ENCODE measurements at places on chromosomes 4 and X. TPM values are rescaled to one million over a fixed set of nuclear protein-coding genes. Genes with fewer than 3 reads are reported as not detected.

- H3K4me1 ChIP-seq = no peaks in the 10 kb centered on the region
- no peaks in the 10 kb centered on the region for H3K36me3 ChIP-seq
These were observed 620.0 kb downstream of the BCOR start for GRCh38 chrX:39477762-39478120.

The NOX1 gene
- not detected for total RNA-seq

- no peaks in the 10 kb centered on the region for H3K27me3 ChIP-seq
- no peaks in the 10 kb centered on the region for H3K36me3 ChIP-seq
- no peak for DNase-seq
- H3K4me3 ChIP-seq = no peak overlapping the region
- H3K4me1 ChIP-seq = no peaks in the 10 kb centered on the region
These were observed 284.8 kb upstream of the FGF13 start for GRCh38 chrX:138996268-138996667.

DNA sequence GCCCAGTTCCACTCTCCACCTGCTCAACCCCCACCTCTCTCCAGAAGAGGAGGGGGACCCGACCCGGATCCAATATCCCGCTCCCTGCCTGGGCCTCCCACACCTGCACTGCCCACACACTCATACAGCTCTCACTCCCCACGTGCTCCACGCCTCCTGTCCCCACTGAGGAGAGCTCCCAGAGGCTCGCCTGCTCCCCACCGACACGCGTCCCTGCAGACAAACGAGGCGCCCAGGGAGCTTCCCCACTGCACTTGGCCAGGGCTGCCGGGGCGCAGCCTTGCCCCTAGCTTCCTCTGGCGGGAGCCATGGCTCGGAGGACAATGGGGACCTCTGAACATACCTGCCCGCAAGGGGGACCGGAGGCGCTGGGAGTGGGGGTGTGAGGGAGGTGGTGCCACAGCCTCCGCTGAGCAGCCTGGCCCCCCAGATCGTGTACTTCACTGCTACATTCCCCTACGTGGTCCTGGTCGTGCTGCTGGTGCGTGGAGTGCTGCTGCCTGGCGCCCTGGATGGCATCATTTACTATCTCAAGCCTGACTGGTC lies 5.0 kb downstream of the SLC6A8 start:
- H3K4me1 ChIP-seq = no peaks in the 10 kb centered on the region
- no peak for DNase-seq
- H3K27ac ChIP-seq = no peak overlapping the region
- H3K4me3 ChIP-seq = no peak overlapping the region
- peaks cover 1% of the 10 kb centered on the region for H3K27me3 ChIP-seq

The TKTL2 gene
- total RNA-seq = not detected

The BCOR gene
- 46.7 TPM for total RNA-seq

DNA sequence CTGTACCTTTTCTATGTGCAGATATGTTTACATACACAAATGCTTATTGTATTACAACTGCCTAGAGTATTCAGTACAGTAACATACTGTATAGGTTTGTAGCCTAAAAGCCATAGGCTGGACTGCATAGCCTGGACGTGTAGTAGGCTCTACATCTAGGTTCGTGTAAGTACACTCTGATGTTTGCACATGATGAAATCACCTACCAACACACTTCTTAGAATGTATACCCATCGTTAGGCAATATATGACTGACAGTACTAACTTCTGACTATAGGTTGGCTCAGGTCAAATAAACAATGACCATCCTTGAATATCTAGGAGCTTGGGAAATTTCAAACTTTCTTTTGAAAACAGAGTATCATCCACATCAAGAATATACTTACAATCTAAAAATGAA lies 139.0 kb downstream of the CORIN start:
- H3K27me3 ChIP-seq = no peaks in the 10 kb centered on the region
- H3K36me3 ChIP-seq = no peaks in the 10 kb centered on the region
- no peaks in the 10 kb centered on the region for H3K4me1 ChIP-seq
- DNase-seq = no peak
- no peak overlapping the region for H3K4me3 ChIP-seq
- H3K27ac ChIP-seq = no peak overlapping the region

- H3K4me3 ChIP-seq = no peak overlapping the region
- H3K27me3 ChIP-seq = no peaks in the 10 kb centered on the region
- DNase-seq = no peak
- no peaks in the 10 kb centered on the region for H3K36me3 ChIP-seq
These were observed 33.7 kb downstream of the ARHGAP24 start for GRCh38 chr4:85508654-85509053.

GRCh38 chrX:129682979-129683378 lies 28.2 kb upstream of the APLN start:
- no peaks in the 10 kb centered on the region for H3K27me3 ChIP-seq
- H3K36me3 ChIP-seq = no peaks in the 10 kb centered on the region
- DNase-seq = no peak
- no peaks in the 10 kb centered on the region for H3K4me1 ChIP-seq

DNA sequence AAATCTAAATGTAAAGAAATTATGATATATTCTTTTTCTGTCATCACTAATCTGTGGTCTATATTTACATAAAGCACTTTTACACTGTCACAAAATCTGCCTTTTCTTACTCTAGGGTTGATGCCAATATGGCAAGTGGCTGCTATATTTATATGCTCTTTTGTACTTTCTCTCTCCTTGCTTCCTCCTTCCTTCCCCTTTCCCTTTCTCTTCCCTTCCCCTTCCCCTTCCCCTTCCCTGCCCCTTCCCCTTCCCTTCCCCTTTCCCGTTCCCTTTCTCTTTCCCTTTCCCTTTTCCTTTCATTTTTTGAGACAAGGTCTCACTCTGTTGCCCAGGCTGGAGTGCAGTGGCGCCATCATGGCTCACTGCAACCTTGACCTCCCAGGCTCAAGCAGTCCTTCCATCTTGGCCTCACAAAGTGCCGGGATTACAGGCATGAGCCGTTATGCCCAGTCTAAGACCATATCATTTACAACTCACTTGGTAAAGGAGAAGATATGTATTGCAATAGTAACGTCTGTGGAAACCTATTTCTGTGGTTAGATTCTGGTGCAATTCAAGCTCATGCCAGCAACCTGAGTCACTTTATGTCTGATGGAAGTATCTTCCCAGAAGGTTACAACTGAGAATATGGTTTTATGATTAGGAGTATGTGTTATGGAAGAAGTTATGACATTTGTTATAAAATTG lies 13.9 kb upstream of the PLAC8 start:
- no peak overlapping the region for H3K4me3 ChIP-seq
- H3K27ac ChIP-seq = no peak overlapping the region
- no peaks in the 10 kb centered on the region for H3K4me1 ChIP-seq

DNA sequence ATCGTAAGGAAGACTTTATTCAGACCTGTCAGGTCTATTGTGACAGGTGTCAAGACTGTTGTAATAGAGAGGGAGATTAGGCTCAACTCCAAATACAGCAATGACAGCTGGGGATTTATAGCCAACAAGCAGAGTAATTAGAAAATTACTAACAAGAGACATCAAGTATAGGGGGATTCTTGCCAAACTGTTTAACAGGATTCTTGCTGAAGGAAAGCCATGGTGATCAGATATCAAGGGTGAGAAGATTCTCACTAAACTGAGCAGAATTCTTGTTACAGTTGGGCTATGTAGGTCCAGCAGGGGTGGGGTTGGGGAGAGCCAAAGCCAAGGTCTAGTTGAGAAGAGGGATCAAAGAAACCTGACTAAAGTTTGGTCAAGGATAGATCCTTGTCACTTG lies 461.0 kb upstream of the GALNT7 start:
- H3K4me3 ChIP-seq = no peak overlapping the region
- no peaks in the 10 kb centered on the region for H3K27me3 ChIP-seq
- no peaks in the 10 kb centered on the region for H3K36me3 ChIP-seq
- no peak for DNase-seq
- H3K4me1 ChIP-seq = no peaks in the 10 kb centered on the region

DNA sequence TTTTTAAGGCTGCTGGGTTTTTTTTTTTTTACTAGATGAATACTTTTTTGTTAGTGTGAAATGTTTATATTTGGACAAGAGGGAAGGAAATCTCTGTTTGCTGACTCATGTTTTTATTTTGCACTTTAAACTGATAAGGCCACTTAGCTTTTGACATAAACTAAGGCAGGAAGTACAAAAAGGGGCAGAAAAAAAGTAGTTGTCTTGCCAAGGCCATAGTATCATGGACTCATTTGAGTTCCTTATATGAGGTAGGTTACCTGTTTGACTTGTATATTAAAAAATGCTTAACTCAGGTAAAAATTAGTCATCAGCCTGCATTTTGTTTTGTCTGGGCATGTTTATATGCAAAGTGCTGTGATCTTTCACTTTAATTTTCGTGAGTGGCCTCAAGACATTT lies 26.0 kb downstream of the SMAD1 start:
- no peak overlapping the region for H3K4me3 ChIP-seq
- DNase-seq = no peak
- no peaks in the 10 kb centered on the region for H3K36me3 ChIP-seq
- no peaks in the 10 kb centered on the region for H3K27me3 ChIP-seq
- H3K4me1 ChIP-seq = no peaks in the 10 kb centered on the region
- no peak overlapping the region for H3K27ac ChIP-seq

The TAB3 gene
- total RNA-seq = 16.9 TPM

DNA sequence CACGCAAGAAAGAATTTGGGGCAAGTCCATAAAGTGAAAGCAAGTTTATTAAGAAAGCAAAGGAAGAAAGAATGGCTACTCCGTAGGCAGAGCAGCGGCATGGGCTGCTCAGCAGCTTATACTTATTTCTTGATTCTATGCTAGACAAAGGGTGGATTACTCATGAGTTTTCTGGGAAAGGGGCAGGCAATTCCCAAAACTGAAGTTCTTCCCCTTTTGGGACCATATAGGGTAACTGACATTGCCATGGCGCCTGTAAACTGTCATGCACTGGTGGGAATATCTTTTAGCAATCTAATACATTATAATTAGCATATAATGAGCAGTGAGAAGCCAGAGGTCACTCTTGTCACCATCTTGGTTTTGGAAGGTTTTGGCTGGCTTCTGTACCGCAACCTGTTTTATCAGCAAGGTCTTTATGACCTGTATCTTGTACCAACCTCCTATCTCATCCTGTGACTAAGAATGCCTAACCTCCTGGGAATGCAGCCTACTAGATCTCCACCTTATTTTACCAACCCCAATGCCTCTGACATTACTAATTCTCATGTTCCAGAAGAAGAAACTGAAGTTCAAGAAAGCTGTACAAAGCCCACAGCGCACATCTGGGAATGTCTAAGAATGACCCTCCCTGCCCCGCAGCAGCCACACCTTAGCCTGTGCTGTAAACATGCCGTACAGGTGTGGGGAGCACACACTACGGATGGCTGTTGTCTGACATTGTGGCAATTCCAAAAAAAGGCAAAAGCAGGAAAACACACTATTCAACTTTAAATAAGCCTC lies 18.6 kb downstream of the RXFP1 start:
- no peaks in the 10 kb centered on the region for H3K36me3 ChIP-seq
- no peak overlapping the region for H3K27ac ChIP-seq
- no peak overlapping the region for H3K4me3 ChIP-seq
- no peak for DNase-seq
- no peaks in the 10 kb centered on the region for H3K4me1 ChIP-seq
- no peaks in the 10 kb centered on the region for H3K27me3 ChIP-seq

GRCh38 chr4:129355031-129355430 lies 259.1 kb downstream of the C4orf33 start:
- H3K27me3 ChIP-seq = no peaks in the 10 kb centered on the region
- H3K36me3 ChIP-seq = no peaks in the 10 kb centered on the region
- no peak overlapping the region for H3K4me3 ChIP-seq
- H3K27ac ChIP-seq = no peak overlapping the region

The GABRA4 gene
- 0.19 TPM for total RNA-seq

The TLR2 gene
- 49.9 TPM for total RNA-seq

The SPANXN4 gene
- not detected for total RNA-seq

DNA sequence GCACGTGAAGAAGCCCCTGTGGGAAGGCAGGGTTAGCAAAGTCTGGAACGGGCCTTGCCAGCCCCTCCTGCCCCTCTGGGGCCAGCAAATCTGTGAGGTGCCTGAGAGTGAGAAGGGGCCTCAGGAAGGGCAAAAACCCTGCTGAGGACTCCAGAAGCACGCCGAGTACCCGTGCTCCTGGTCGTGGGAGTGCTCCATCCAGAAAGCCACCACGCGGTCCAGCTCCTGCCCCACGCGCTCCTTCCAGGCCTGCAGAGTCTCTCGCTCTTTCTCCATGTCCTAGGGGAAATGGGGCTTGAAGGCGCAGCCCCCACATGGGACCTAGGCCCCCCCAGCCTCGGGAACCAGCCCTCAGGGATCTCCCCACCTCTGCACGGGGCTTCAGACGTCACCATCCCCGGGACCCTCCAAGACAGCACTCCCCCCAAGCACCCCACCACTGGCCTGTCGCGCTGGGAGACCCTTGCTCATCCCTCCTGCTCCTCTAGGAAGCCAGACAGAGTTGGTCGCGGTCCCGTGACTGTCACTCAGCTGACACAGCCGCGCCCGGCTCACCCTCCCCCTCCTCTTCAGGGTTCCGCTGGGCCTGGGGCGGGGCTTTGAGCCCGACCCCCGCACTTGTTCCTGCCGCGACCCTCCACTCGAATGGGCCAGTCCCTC lies at the start of gene RENBP:
Gene RENBP (minus strand): TSS at position 504 of the 660 bp plus-strand sequence. CDS start 33 bp downstream, at position 471.
- DNase-seq = peak; percentile 83
- H3K4me3 ChIP-seq = no peak within 1 kb of the TSS
- H3K27me3 ChIP-seq = no peaks in the 10 kb centered on the region

DNA sequence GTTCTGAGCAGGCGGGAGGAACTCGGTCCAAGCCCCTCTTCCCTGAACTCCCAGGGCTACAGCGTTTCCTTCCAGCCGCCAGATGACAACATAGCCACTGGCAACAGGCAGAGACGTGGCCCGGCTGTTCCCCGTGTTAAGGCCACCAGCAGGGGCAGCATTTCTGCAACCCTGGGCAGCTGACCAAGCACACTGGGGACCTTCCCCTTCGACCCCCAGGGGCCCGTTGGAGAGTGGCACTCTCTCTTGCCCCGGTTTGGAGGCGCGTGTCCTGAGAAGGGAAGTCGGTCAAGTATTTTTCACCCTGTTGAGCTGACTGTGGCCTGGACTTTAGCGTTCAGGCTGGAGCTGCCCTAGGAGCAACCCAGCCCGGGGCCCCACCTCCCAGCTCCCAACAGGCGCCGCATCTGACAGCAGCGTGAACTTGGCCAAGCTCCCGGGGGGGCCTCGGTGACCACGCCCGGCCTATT lies 37.6 kb downstream of the ZBTB49 start:
- H3K4me3 ChIP-seq = no peak overlapping the region
- no peaks in the 10 kb centered on the region for H3K36me3 ChIP-seq
- no peak overlapping the region for H3K27ac ChIP-seq

The HTR2C gene
- not detected for total RNA-seq

The OPHN1 gene
- 6.8 TPM for total RNA-seq

The USP27X gene
- 3.9 TPM for total RNA-seq

DNA sequence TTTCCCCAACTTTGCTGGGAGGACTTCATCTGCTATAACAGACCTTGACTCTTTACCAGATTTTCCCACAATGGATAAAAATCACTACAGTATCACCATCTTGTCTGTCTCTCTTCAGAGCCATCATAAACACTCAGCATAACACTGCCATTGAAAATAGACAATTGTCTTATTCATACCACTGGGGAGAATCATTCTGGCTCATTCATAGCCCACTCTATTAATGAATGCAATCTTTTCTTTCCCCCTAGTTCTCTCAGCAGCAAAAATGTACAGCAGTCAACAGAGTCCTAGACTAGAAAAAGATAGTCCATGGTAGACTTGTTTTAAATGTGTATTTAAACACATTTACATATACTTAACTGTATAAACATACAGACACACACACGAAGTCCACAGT lies 19.2 kb downstream of the SLC9A7 start:
- no peak overlapping the region for H3K27ac ChIP-seq
- H3K36me3 ChIP-seq = no peaks in the 10 kb centered on the region
- H3K4me3 ChIP-seq = no peak overlapping the region
- H3K4me1 ChIP-seq = no peaks in the 10 kb centered on the region
- H3K27me3 ChIP-seq = no peaks in the 10 kb centered on the region
